ENCODE measurements at places on chromosomes 3 and 15. TPM values are rescaled to one million over a fixed set of nuclear protein-coding genes. Genes with fewer than 3 reads are reported as not detected.

DNA sequence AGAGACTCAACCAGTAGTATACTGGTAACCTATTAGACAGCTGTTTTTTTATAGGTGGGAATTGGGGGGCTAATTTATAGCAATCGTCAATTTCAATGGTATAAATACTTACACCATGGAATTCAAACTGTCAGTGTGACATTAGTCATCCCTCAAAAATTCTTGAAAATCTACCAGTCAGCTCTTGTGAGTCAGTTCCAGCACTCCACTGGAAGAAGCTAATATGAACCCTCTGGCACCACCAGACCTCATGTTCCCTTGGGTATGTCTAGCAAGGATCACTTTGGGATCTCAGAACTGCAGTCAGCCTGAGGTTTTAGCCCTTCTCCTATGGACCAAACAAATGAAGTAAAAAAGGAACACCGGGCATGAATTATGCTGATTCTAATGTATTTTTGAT is 11.8 kb upstream of the UACA start:
- no peak for DNase-seq
- no peak overlapping the region for H3K4me3 ChIP-seq

- H3K27ac ChIP-seq: no peak overlapping the region
- no peak overlapping the region for H3K4me3 ChIP-seq
- no peaks in the 10 kb centered on the region for H3K27me3 ChIP-seq
- DNase-seq: no peak
Observed at GRCh38 chr15:77087213-77087612, 16.3 kb upstream of the TSPAN3 start.

DNA sequence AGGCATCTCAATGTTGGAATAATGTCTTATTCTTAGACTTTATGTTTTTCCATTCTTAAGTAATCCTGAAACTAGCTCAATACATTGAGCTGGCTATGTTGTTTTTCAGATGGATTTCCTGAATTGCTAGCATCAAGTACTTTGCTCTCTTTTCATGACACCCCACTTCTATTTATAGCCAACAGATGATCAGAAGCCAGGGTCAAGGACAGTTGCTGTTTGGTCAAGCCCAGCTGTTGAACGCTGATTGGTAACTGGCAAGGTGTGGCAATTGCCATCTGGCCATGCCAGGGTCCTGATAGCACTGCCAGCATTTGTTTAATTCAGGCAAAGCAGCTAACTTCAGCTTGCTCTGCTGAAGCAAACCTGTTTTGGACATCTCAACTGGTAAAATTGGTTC is 46.2 kb upstream of the PLCL2 start:
- peaks cover 11% of the 10 kb centered on the region for H3K4me1 ChIP-seq
- H3K4me3 ChIP-seq: no peak overlapping the region
- H3K27ac ChIP-seq: no peak overlapping the region
- H3K36me3 ChIP-seq: no peaks in the 10 kb centered on the region

DNA sequence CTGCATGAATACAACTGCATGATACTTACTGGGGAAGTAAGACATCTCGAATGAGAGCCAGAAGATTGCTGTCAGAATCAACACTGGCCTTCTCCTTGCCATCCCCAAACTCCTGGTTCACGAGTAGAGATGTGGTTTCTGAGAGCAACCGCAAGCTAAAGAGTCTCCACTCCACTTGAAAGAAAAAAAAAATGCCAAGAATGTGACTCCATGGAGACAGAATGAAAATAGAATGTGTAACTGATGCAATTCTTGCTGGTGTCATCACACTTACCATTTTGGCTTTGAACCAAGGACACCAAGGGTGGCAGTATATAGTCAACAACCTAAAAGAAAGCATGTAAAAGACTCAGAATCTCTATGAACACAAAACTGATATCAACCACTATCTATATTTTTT is 280.4 kb downstream of the ULK4 start:
- no peaks in the 10 kb centered on the region for H3K27me3 ChIP-seq
- H3K27ac ChIP-seq: no peak overlapping the region
- peaks cover 8% of the 10 kb centered on the region for H3K4me1 ChIP-seq
- no peaks in the 10 kb centered on the region for H3K36me3 ChIP-seq
- no peak overlapping the region for H3K4me3 ChIP-seq

Gene EHHADH
- 3.0 TPM for total RNA-seq

Gene GAP43
- 2.2 TPM for total RNA-seq

All from esophagus muscularis mucosa (tissue), 4 donors.